ENCODE measurements at places on chromosomes 1 and 21.
A peak's percentile ranks its signal among the peaks of the same experiment; 100 is the strongest.

GRCh38 chr1:163191301-163191700 is 11.4 kb downstream of the RGS5 start:
- no peak for DNase-seq

GRCh38 chr1:103108376-103109150 is at the start of gene COL11A1:
Gene COL11A1 (minus strand): TSS chr1:103108522. CDS start chr1:103108178, 344 bp downstream.
- DNase-seq, result no peak

DNA sequence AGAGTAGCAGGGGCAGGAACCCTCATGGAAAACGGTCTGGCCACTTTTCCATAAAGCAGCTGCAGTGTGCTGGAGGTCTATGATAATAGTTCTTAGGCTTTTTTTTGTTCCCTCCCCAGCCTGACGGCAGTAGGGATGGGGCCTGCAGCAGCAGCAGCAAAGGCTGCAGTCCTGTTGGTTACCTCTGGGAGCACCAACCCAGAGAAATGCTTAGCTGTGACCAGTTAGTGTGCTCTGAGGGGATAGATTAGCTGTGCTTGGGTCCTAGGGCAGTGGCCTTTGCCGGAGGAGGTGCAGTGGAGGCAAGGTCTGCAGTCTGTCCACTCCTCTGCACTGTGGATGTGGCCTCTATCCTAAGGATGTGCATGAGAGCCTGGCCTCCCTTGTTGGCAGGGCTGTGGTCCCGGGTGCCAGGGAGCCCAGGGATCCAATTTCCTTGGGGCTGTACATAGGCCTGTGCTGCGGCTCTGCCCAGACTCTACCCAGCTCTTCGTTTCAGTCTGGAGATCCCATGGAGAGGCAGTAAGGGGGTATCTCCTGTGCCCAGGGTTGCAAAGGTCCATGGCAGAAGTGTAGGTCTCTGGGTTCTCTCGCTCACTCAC is 322.7 kb downstream of the PTBP2 start:
- no peak for DNase-seq

DNA sequence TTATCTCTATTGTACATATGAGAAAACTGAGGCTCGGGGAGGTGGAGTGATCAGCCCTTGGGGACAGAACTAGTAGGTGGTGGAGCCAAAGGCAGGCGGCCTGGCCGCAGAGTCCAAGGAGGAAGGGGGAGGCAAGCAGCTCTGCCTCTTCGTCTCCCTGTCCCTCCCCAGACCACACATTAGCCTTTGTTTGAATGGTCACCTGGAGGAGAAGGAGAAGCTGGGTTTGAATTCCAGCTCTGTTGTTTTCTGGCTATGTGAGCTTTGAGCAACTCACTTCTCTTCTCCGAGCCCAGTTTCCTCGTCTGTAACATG is 21.4 kb upstream of the LAPTM5 start:
- DNase-seq, result no peak

GRCh38 chr1:36722871-36723270 is 240.2 kb upstream of the CSF3R start:
- DNase-seq, result peak; percentile 59

GRCh38 chr1:35499231-35499630 is 58.0 kb downstream of the KIAA0319L start:
- DNase-seq, result no peak

- no peak for DNase-seq
Measured at GRCh38 chr21:41006636-41007035, 159.7 kb upstream of the DSCAM start.

- no peak for DNase-seq
Measured at GRCh38 chr1:179217943-179218507, 11.5 kb downstream of the ABL2 start.

DNA sequence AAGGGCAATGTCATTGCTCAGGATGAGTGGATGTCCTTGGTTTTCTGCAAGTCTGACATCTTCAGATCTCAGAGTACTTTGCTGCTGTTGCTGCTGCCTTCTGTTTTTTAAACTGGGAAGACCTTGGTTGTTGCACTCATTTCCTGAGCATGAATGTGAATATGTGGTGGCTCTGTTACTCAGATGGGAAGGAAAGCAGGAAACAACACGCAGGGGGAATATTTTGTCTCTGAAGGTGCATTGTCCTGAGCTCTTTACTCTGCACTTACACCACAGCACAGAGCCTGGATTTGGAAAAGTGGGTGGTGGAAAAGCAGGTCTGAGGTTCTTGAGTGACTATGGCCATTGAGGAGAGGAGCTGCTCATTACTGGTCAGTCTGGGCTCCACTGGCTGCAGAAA is 36.3 kb downstream of the PTGFRN start:
- no peak for DNase-seq

All from coronary artery (tissue), 2 donors.